ENCODE measurements at places on chromosomes 16 and 17.

- DNase-seq: no peak
These were observed 6.6 kb downstream of the CANT1 start for GRCh38 chr17:79002796-79003593.

- DNase-seq: peak; percentile 96
These were observed 40.9 kb downstream of the RFFL start for GRCh38 chr17:35022536-35023063.

- no peak for DNase-seq
These were observed 215.4 kb downstream of the CDH8 start for GRCh38 chr16:61820820-61821219.

- no peak for DNase-seq
These were observed 85.0 kb downstream of the PMP22 start for GRCh38 chr17:15180121-15180561.

DNA sequence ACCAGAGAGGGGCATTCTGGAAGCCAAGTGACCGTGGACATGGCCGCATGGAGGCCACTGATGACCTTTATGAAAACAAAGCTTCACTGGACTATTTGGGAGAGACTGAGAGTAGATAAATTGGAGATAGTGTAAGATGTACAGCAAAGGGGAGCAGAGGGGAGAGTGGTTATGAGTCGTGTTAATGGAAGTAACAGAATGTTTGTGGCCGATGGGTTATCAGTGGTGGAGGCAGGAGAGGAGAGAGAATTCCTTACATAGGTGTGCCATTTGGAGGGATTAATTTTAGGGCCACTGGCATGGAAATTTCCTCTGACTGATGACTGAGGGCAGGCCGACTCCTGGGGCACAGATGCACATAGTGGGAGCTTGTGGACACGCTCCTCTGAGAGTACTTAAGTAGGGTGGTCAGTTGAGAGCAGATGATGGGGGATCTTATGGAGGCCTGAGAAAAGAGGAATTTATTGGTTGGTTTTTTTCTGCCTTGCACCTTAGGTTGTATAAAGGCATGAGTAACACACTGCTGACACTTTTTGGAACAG lies 19.2 kb downstream of the PRPSAP2 start:
- no peak for DNase-seq

- no peak for DNase-seq
These were observed 174.9 kb upstream of the WSCD1 start for GRCh38 chr17:5895276-5895675.

GRCh38 chr16:89575247-89576152 lies at the start of gene CPNE7:
Gene CPNE7 (plus strand): TSS chr16:89575758. CDS start chr16:89575898, 140 bp downstream.
- peak; percentile 9 for DNase-seq

GRCh38 chr17:48500435-48501426 lies 30.1 kb downstream of the HOXB1 start:
- DNase-seq: peak; percentile 56
